Cardiac septum (tissue), 1 donor: ENCODE measurements at places on chromosomes 6 and 20.
A peak's percentile ranks its signal among the peaks of the same experiment; 100 is the strongest.

- DNase-seq: no peak
Measured at GRCh38 chr6:105677671-105678475, 275.0 kb upstream of the PREP start.

DNA sequence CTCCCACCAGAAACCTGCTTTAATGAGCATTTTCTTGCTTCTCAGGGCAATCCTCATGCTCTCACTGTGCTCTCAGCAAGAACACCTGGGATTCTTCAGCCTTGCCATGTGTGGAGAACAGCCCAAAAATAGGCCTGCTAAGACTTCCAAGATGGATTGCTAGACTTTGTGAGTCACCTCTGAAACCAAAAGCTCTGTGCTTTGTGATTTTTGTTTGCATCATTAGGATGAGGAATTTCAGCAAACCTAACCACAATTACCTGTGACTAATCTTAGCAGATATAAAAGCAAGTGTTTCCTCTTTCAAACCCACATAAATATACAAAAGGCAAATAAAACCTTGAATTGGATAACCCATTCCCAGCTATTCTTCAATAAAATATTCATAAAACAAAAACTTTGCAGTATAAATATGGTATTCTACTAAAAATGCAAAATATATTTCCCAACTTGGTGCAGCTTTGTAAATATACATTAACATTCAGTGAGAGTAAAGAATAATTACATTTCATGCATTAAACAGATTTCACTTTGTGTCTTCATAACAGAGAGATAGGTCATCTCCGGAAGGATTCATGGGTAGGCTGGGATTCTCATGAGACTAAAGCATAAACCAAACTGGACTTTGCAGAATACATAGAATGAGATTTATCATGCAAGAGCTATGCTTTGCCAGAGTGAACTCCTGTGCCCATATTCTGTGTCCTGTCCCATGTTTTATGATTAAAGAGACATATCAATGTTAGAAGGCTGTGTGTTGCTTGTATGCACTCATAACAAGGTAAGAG lies 33.5 kb downstream of the TPBG start:
- no peak for DNase-seq

DNA sequence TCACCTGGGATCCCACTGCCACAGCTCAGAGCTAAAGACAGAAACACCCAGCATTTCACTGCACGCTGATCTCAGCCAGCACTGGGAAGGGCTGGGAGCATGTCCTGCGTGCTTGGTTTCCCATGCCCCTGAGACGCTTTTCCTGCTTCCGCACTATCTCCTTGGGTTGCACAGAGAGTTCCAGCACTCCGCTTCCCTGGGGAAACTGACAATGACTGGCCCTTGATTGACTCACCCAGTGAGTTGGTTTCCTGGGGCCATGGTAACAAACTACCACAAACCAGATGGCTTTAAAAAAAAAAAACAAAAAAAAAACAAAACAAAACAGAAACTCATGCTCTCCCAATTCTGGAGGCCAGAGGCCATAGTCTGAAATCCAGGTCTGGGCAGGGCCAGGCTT lies 14.8 kb upstream of the MAS1L start:
- no peak for DNase-seq

DNA sequence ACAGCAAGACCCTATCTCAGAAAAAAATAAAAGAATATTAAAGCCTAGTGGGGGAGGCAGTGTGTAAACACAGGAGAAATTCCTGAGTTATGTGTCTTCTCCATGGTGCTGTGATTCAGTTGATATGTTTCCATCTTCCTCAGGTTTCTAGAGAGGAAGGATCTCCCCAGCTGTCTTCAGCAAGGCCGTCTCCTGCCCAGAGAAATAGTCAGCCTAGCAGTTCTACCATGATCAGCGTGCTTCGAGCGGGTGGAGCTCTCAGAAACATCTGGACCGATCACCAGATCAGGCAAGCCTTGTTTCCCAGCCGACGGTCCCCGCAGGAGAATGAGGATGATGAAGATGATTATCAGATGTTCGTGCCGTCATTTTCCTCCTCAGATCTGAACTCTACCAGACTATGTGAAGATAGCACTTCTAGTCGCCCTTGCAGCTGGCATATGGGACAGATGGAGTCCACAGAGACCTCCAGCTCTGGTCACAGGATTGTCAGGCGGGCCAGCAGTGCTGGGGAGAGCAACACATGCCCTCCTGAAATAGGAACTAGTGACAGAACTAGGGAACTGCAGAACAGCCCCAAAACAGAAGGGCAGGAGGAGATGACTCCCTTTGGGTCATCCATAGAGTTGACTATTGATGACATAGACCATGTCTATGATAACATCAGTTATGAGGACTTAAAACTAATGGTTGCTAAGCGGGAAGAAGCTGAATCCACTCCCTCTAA lies 34.9 kb upstream of the MTHFD1L start:
- DNase-seq: no peak

DNA sequence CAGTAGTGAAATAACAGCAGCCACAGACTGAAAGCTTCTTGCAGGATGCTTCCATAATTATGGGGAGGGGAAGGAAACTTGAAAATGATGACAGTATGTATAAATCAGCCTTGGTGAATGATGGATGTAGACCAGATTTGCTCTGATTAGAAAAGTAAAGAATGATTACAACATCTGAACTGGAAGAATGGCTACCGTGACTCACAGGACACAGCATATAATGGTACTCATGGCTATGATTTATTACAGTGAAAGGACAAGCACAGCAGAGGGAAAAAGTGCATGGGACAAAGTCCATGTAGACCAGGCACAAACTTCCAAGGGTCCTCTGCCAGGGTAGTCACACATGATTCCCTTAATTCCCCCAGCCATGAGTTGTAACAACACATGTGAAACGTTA lies 70.7 kb upstream of the POPDC3 start:
- DNase-seq: no peak

DNA sequence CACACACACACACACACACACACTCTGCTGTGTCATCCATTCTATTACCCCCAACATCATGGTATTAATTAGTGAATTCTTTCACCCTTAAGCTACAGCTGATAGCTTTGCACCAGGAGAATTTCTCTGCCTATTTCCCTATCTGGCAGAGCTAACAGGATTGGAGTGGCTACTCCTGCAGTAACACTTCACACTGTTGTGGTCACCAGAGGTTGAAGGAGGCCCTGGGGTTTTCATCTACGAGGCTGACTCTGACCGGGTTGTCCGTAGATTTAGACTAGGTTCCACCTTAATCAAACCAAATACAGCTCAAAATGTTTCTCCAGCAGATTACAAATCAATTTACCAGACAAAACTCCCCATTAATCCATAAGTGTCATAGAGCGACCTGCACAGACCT lies 69.2 kb upstream of the RIPOR2 start:
- no peak for DNase-seq

- no peak for DNase-seq
Measured at GRCh38 chr20:16518784-16519084, 54.5 kb downstream of the KIF16B start.

- no peak for DNase-seq
Measured at GRCh38 chr20:43824309-43825050, 90.2 kb upstream of the TOX2 start.

- peak; percentile 100 for DNase-seq
Measured at GRCh38 chr20:34876406-34877282, at the start of gene ACSS2. ACSS2 (plus strand) TSS chr20:34876612; CDS start chr20:34876646, 34 bp downstream.

DNA sequence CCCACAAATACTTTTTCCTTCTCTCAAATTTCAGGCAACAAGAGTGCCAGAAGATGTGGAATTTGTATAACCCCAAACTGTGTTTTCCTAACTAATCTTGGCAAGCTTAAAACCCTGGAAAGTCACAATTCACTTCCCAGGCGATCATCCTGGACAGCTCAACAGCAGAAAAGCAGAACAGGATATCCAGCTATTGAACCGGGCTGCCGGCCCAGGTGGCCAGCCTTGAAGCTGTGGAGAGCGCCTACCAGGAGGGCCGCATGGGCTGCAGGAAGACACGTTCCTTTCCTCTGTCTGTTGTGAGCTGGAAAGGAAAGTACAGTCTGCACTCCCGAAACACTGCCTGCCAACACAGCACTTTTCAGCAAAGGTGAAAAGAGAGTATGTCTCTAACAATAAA lies 719.7 kb upstream of the MARCKS start:
- DNase-seq: peak; percentile 77

- no peak for DNase-seq
Measured at GRCh38 chr20:43954704-43955061, 40.0 kb downstream of the TOX2 start.

DNA sequence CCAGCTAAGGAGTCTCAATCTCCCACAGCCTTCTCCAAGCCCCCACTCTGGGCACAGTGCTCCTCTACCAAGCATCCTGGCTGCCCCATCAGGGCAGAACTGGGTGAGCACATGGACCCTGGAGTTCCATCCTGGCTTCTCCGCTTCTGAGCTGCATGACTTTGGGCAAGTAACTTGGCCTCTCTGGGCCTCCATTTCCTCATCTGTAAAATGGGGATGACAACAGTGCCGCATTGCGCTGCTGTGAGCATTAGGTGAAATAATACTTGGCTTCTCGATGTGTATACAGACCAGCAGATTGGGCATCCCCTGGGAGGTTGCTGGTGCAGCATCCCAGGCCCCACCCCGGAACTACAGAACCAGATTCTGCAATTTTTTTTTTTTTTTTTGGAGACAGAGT lies 8.3 kb upstream of the RIPOR3 start:
- DNase-seq: no peak

- DNase-seq: no peak
Measured at GRCh38 chr6:40954446-40955177, 84.4 kb downstream of the UNC5CL start.

DNA sequence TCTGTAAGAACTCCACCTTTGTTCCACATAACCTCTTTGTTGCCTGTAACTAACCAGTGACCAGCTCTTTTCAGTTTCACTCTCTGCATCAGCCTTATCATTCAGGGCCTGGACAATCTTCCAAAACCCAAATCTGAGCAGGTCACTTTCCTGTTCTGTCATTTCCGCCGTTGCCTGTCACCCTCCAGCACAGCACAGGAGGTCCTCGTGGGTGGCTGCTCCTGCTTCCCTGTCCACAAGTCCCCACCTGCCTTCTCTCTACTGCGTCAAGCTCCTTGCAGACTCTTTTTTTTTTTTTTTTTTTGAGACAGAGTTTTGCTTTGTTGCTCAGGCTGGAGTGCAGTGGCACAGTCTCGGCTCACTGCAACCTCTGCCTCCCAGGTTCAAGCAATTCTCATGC lies 73.9 kb downstream of the MTHFD1L start:
- DNase-seq: no peak

DNA sequence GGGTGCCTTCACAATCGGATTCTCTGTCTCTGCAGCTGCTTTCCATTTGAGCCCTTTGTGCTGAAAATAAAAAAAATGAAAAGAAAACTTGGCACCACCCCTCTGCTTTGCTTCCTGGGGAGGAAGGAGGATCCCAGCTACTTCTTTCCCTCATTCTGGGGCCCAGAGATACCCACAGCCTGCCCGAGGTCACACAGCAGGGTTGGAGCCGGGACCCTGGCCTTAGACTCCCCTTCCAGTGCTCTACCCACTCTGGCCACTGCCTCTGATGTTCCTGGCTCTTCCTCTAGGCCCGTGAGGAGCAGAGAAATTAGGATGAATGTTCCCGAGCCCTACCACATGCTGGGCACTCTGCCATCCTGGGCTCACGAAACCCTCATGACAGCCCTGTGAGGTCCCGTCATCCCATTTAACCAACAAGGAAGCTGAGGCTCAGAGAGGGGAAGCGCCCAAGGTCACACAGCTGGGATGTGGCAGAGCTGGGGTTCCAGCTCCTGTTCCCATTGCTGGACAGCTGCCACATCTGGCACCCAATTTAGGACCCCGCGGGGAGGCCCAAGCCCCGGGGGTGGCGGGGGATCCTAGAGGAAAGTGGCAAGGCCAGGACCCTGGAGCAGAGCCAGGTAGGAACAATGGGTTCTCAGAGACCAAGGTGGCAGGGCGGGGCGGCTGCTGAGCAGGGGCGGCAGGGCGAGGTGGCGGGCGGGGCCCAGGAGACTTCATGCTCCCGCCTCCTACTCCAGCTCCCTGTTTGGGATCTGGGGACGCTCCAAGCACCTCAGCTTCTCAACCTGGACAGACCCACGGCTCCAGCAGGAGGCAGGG lies 76.6 kb downstream of the CEBPB start:
- DNase-seq: no peak

- no peak for DNase-seq
Measured at GRCh38 chr6:54112151-54112650, 958 bp downstream of the MLIP start.

GRCh38 chr20:59670786-59671492 lies 66.6 kb downstream of the PHACTR3 start:
- no peak for DNase-seq

- DNase-seq: no peak
Measured at GRCh38 chr6:84282550-84282949, 55.1 kb upstream of the CEP162 start.

DNA sequence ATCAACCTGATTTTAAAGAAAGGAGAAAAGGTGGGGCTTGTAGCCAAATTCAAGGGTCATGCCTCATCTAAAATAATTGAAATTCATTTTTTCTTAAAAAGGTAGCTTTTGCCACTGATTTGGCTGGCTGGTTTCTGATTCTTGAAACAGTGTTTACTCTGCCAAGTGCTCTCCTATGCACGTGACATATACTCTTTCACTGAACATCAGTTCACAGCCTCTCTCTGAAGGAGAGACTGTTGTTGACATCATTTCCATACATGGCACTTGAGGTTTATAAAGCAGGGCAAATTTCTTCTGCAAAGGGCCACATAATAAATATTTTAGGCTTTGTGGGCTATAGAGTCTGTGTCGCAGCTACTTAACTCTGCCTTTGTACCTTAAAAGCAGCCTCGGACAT lies 40.4 kb upstream of the DOK5 start:
- no peak for DNase-seq

DNA sequence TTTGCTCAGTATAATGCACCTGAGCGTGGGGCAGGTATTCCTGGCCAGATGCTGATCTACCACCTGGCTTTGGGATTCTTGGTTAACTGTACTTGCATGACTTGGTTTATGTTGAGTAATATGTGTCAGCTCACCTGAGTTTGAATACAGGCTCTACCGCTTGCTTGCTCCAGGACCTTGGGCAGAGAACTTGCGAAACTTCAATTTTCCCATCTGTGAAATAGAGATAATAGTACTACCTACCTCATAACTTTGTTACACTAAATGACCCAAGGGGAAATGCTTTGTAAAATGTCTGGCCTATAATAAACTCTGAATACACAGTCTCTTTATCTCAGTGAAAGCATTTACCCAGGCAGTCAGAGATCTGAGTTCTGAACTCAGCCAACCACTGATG lies 51.8 kb downstream of the SCAND1 start:
- no peak for DNase-seq

DNA sequence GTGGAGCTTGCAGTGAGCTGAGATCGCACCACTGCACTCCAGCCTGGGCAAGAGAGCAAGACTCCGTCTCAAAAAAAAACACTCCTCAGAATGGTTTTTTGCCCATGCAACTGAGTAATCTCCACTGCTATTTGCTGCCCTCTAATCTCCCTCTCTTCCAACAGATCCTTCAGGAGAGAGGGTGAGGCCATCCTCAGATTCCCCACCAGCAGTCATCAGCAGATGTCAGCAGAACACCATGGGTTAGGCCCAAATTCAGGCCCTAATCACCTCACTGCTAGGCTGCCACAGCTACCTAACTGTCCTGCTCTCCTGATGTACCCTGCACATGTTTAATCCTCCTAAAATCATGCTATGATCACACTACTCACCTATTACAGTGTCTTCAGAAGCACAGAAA lies 63.2 kb upstream of the BEND6 start:
- DNase-seq: no peak
